HFFc6 (cell line): ENCODE measurements at places on chromosomes 3 and 15. TPM values are rescaled to one million over a fixed set of nuclear protein-coding genes. Genes with fewer than 3 reads are reported as not detected.

GRCh38 chr3:135995766-135996165, 30.2 kb downstream of the PPP2R3A start:
- DNase-seq, result peak; percentile 18

Gene NR1I2
- not detected in 3 replicates for total RNA-seq

Gene CILP
- not detected in 3 replicates for total RNA-seq

DNA sequence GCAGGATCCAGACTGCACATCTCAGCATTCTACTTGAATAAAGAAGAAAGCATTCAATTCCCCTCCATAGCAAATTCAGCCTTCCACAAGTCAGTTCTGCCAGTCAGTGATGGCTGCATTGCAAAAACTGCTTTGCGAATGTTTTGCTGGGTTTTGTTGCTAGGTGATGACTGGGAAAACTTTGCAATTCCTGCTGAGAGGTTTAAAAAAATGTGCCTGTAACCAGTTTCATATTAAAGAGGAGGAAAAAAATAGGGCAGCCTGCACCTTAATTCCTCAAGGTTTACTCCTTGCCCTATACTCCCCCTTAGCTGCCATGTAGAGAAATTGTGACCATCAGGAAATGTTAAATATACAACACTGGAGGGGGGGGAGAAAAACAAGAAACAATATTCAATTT, 225.6 kb upstream of the ATP11B start:
- DNase-seq, result no peak

- no peak for DNase-seq
These were observed 20.4 kb downstream of the ARPP21 start for GRCh38 chr3:35659768-35660167.

DNA sequence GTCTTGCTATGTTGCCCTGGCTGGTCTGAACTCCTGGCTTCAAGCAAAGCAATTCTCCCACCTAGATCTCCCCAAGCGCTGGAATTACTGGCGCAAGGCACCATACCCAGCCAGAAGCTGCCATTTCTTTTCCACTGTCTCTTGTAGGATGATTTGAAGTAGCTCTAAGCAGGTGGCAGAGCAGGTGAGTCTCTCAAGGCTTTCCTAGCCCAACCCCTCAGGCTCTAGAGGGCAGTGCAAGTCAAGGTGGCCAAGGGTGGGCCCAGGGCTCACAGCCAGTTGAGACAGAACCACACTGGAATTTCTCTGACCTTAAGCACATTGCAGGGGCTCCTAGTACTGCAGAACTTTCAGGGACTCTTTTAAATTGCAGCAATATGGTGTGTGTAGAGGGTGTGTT, 15.6 kb upstream of the DAG1 start:
- DNase-seq, result no peak

Gene TRH
- total RNA-seq, result not detected in 3 replicates

DNA sequence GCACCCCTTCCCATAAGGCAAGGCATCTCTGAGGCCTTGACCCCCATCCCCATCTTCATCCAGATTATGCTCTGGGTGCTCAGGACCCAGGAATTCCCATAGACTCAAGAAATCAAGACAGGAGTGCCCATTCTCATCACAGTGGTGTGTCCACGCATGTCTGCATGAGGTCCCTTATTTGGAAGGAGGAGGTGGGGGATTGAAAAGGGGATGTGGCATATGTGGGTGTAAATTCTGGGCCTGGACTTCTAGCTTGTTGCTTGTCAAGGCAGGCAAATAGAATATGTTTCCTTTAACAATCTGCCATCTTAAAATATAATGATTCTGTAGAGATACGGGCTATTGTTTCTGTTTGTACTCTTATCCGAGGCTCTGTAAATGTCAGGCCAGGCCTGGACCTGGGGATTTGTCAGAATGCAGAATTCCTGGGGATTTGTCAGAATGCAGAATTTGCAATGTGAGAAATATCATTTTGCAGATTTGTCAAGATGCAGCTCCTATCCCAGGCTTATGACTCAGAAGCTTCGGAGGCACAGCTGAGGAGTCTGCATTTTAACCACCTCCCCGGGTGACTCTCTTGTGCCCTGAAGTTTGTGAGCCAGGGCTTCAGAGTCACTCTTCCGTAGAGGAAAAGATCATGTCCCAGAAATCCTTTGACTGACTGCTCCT, 157.8 kb downstream of the SV2B start:
- no peak for DNase-seq

Gene PIK3CA
- 20.5 to 26.2 TPM (median 21.2 TPM) in 3 replicates for total RNA-seq

Gene WDR53
- total RNA-seq, result 7.4 to 10.3 TPM (median 9.7 TPM) in 3 replicates

DNA sequence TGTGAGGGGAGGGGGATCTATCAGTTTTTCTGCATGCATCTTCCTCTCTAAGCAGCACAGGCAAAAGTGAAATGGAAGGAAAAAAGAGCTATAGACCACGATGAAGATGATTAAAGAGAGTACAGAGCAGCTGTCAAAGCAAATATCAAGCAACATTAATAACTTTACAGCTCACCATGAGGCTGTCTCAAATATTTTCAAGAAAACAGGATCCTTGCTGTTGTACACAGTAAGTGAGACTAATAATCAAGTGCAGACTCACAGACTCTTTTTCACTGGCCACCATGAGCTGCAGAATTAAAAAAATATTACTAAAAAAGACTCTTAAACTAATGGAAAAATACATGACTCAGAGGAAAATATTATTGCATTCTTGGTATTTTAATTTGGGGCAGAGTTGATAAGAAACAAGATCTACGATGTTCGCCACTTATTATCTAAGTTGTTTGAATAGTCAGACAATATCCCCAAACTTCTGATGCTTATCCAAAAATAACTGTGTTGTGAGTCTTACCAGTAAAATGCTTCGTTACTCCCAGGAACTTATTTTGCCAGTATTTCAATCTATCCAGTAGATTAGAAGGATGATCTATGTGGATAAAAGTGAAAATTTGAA, 817.5 kb upstream of the ALCAM start:
- peak; percentile 8 for DNase-seq

DNA sequence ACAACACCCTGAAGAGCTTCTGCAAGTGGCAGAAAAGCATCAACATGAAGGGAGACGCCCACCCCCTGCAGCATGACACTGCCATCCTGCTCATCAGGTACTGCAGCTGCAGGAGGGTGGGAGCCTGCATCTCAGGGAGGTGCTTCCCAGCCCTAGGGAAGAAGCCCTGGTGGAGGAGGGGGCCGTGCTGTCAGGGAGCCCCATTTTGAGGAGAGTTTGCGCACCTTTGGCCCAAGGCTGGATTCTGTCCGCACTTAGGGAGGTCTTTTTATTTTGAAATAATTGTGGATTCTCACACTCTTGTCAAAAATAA, 42.1 kb downstream of the SAXO2 start:
- DNase-seq, result no peak

Gene CD200R1
- not detected in 3 replicates for total RNA-seq

Gene METTL6
- total RNA-seq, result 18.8 to 20.8 TPM (median 19.2 TPM) in 3 replicates

Gene IMPG2
- 0.03 and 0.06 TPM in 2 replicates for total RNA-seq

Gene PRR20G
- total RNA-seq, result not detected in 3 replicates
